ENCODE measurements at places on chromosomes 7 and 10. TPM values are rescaled to one million over a fixed set of nuclear protein-coding genes. Genes with fewer than 3 reads are reported as not detected.
A peak's percentile ranks its signal among the peaks of the same experiment; 100 is the strongest.

Gene NKX2-3
- not detected for total RNA-seq

- no peak overlapping the region for H3K27ac ChIP-seq
- no peak for DNase-seq
- H3K27me3 ChIP-seq, result no peaks in the 10 kb centered on the region
Observed at GRCh38 chr7:132398253-132398925, 177.9 kb downstream of the PLXNA4 start.

- no peak overlapping the region for H3K27ac ChIP-seq
- no peaks in the 10 kb centered on the region for H3K36me3 ChIP-seq
- peak; percentile 76 for DNase-seq
- H3K4me1 ChIP-seq, result peaks cover 4% of the 10 kb centered on the region
Observed at GRCh38 chr7:22854158-22855048, 31.8 kb upstream of the TOMM7 start.

Gene FBXO24
- 1.2 TPM for total RNA-seq

Gene ZNF487
- 3.5 TPM for total RNA-seq

Gene LIPN
- not detected for total RNA-seq

Gene ATOH7
- 0.93 TPM for total RNA-seq

Gene ZCCHC24
- 10.7 TPM for total RNA-seq

DNA sequence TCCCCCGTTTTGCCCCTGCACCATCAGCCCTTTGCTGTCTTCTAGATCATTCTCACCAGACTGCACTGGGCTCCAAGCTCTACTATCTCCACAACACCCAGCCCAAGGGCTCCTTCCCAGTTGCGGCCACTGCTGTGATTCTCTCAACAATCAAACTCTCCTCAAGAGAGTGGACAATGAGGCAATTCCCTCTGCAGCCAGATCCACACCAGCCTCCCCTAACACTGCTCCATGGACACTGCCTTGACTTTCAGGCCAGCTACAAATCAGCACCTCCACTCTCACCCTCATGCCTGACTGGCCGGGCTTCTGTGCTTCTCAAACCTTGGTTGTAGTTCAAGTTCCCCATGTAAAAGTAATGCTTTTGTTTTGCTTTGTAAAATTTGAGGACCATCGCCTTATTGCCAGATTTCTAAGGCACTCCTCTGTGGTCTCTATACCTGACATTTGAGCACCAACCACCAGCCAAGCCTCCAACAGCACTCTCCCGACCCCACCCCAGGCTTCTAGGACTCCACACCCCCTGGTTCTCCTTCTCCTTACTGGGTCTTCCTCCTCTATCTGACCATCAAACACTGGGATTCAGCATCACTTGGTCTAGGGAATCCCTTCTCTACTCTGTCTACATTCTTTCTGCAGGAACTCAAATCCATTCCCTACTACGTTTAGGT is 45.4 kb downstream of the PPIF start:
- H3K27ac ChIP-seq, result no peak overlapping the region
- no peaks in the 10 kb centered on the region for H3K36me3 ChIP-seq
- H3K27me3 ChIP-seq, result no peaks in the 10 kb centered on the region
- no peaks in the 10 kb centered on the region for H3K4me1 ChIP-seq
- no peak overlapping the region for H3K4me3 ChIP-seq

Gene TDRD1
- not detected for total RNA-seq

- no peak overlapping the region for H3K4me3 ChIP-seq
- H3K27me3 ChIP-seq, result no peaks in the 10 kb centered on the region
- DNase-seq, result no peak
- no peaks in the 10 kb centered on the region for H3K36me3 ChIP-seq
Observed at GRCh38 chr7:117550625-117551024, 70.8 kb downstream of the CFTR start.

- no peaks in the 10 kb centered on the region for H3K36me3 ChIP-seq
- H3K27me3 ChIP-seq, result no peaks in the 10 kb centered on the region
- H3K4me3 ChIP-seq, result no peak overlapping the region
- no peak overlapping the region for H3K27ac ChIP-seq
- no peak for DNase-seq
- no peaks in the 10 kb centered on the region for H3K4me1 ChIP-seq
Observed at GRCh38 chr7:14576578-14576977, 326.0 kb downstream of the DGKB start.

Gene HEPACAM2
- total RNA-seq, result not detected

GRCh38 chr7:44292876-44293560 is 32.4 kb downstream of the CAMK2B start:
- H3K4me3 ChIP-seq, result no peak overlapping the region
- no peaks in the 10 kb centered on the region for H3K36me3 ChIP-seq
- H3K4me1 ChIP-seq, result peaks cover 6% of the 10 kb centered on the region

Gene GLI3
- 33.0 TPM for total RNA-seq

- no peak for DNase-seq
- H3K27ac ChIP-seq, result no peak overlapping the region
- peaks cover 8% of the 10 kb centered on the region for H3K4me1 ChIP-seq
- H3K36me3 ChIP-seq, result no peaks in the 10 kb centered on the region
- peaks cover 41% of the 10 kb centered on the region for H3K27me3 ChIP-seq
- no peak overlapping the region for H3K4me3 ChIP-seq
Observed at GRCh38 chr10:46554166-46554781, 2.2 kb downstream of the GPRIN2 start.

DNA sequence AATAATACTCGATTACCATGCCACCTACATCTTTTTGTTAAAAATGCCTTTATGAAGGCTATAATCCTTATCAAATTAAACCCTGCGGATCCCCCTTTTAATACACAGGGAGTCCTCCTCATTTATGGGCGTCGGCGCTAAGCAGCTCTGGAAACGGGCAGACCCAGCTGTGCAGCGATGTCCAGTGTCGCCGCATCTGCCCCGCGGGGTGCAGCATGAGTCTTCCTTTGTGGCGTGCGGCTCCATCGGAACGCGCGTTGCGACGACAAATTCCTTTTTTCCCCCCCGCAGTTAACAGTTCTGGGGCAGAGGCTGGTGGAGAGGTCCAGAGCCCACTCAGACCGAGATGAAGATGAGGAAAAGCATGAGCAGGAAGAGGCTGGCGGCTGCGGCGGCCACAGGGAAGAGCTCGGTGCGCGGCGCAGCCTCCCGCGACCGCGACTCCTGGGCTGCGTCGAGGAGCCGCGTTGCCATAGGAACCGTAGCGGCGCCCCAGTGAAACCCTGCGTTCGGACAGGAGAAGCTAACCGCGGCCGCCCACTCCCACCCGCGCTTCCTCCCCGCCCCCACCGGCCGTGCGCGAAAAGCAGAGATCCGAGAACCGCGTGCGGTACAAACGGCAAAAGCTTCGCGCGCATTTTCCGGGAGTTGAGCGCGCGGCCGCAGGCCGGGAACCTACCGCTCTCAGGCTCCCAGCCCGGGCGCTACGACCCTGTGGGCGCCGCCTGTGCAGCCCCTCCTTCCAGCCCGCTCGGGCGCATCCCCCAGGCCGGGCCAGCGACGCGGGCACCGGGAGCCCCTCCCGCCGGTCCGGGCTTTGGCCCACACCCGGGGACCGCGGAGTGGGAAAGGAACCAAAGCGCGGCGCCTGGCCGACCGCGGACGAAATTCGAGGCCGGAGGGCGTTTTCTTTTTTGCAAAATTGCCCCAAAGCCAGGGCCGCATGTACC is 130.6 kb downstream of the SPAG6 start:
- H3K27me3 ChIP-seq, result peaks cover 100% of the 10 kb centered on the region
- no peaks in the 10 kb centered on the region for H3K36me3 ChIP-seq
- H3K27ac ChIP-seq, result no peak overlapping the region
- H3K4me3 ChIP-seq, result peak overlapping the region; percentile 44

Gene SFTPA1
- total RNA-seq, result not detected

DNA sequence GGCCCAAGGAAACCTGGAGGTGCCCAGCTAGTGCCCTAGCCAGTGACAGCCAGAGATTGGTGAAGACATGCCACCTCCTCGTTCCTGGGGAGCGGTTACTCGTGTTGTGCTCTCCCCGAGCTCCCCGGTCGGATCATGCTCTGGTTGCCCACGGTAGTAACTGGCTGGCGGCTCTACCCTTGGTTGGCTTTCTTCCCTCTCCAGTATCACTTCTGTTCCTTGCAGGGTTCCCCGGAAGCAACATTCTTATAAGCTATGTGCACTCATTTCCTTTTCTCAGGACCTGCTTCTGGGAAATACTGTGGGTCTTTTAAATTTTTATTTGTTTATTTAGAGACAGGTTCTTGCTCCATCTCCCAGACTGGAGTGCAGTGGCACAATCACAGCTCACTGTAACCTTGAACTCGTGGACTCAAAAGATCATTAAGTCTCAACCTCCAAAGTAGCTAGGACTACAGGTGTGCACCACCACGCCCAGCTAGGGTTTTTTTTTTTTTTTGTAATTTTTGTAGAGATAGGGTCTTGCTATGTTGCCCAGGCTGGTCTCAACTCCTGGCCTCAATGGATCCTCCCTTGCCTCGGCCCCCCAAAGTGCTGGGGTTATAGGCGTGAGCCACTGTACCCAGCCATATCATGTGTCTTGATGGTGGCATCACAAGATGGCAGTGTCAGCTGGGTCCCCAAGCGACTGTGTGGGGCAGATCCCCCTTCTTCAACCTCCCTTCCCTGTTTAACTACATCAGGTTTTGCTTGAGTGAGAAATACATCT is 6.9 kb upstream of the CALHM1 start:
- H3K4me1 ChIP-seq, result no peaks in the 10 kb centered on the region
- no peak for DNase-seq
- no peaks in the 10 kb centered on the region for H3K27me3 ChIP-seq
- no peaks in the 10 kb centered on the region for H3K36me3 ChIP-seq
